ENCODE measurements at places on chromosomes 2 and 18. TPM values are rescaled to one million over a fixed set of nuclear protein-coding genes. Genes with fewer than 3 reads are reported as not detected.

- no peak overlapping the region for H3K27ac ChIP-seq
- DNase-seq, result no peak
- H3K27me3 ChIP-seq, result no peaks in the 10 kb centered on the region
These were observed 62.4 kb downstream of the PPP1R1C start for GRCh38 chr2:182048088-182048487.

DNA sequence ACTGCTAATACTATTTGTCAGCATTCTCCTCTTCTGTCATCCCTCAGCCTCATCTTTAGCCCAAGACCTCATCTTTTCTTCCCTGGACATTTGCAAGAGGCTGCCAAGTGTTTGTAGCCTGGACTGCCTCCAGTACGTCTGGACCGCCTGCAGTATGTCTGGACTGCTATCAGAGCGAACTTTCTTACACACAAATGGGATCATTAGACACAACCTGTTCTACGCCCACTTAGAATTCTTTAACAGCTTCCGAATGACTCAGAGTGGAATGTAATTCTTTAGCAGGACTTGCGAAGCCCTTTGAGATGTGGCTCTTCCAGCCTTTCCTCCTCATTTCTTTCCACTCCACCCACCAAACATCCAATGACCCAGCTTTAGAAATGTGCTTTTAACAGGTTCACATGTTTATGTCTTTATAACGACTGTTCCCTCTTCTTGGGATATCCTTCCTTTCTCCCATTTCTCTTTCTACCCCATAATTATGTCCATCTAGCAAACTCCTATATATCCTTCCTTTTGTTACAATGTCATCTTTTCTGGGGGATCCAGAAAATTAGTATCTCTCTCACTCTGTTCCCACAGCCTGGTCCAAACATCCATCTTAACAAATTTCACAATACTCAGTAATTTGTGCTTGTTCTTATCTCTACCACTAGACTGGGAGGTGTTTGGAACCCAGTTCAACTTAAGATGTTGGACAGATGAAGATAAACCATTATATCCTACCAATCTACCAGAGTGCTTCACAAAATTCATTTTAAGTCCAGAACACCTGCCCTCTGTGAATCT lies 171.3 kb upstream of the PGAP1 start:
- no peak for DNase-seq
- H3K27me3 ChIP-seq, result no peaks in the 10 kb centered on the region
- no peak overlapping the region for H3K27ac ChIP-seq
- H3K4me1 ChIP-seq, result no peaks in the 10 kb centered on the region
- H3K36me3 ChIP-seq, result no peaks in the 10 kb centered on the region

DNA sequence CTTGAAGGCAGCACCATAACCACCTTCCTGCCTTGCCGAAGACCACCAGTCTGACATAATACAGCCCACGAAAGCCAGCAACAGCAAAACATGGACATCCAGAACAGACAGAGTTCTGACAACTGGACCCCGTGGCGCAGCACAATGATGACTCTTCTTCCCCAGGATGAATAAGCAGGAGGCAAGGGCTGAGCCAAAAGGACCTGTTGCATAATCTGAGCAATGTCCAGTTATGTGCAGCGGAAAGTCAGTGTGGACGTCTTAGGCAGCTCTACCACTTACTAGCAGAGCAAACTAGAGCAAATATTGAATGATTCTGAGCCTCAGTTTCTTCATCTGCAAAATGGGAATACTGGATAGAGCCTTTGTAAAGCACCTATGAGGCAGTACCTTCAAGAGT lies 225.1 kb downstream of the ZBTB7C start:
- H3K4me3 ChIP-seq, result no peak overlapping the region
- DNase-seq, result no peak
- no peak overlapping the region for H3K27ac ChIP-seq

GRCh38 chr2:129914538-129915302 lies 64.7 kb upstream of the RAB6C start:
- no peaks in the 10 kb centered on the region for H3K27me3 ChIP-seq
- no peaks in the 10 kb centered on the region for H3K4me1 ChIP-seq
- no peaks in the 10 kb centered on the region for H3K36me3 ChIP-seq

DNA sequence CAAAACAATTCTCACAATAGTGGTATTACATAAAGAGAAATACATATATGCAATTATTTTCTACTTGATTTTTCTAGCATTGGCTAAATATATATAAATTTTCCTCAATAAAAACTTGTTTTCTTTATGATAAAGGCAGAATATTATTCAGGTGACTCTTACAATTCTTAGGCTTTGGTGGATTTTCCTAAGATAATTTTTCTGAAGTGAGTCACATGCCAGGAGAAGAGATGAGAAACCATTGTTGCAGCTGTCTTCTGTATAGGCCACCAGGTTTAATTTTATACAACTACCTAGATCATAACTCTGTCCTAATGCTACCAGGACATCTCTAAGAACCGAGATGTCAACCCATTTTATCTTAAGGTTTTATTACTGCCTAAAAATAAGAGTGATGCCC lies 552.4 kb upstream of the CDH2 start:
- H3K27ac ChIP-seq, result no peak overlapping the region
- H3K4me3 ChIP-seq, result no peak overlapping the region
- H3K4me1 ChIP-seq, result no peaks in the 10 kb centered on the region

DNA sequence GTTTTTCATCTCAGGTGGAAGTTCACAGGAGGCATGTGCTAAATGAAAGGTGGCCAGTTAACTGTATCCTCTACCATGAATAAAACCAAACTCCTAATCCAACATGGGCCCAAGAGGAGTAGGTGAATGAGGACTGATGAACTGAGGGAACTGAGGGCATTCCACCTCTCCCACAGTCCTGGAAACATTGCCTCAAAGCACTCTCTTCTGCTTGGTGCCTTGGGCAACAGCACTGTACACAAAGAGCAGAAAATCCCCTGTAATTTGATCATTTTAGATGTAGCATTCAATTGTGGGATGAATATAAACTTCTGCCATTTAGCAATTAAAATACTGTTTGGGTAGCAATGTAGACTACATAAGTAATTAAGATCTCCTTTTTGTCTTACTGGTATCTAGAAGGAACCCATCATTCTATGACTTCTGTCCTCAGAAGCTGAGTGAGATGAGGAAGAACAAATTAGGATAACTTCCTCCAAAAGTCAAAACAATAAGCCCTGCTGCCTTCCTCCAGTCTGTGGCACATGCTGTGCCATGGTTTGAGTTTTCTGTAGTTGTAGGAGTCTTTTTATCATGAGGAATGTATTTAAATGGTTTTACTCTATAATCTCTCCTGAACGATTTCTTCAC lies 86.7 kb upstream of the ZEB2 start:
- H3K4me1 ChIP-seq, result no peaks in the 10 kb centered on the region
- no peak overlapping the region for H3K27ac ChIP-seq
- H3K27me3 ChIP-seq, result no peaks in the 10 kb centered on the region
- no peak for DNase-seq

- H3K27ac ChIP-seq, result no peak overlapping the region
- no peak overlapping the region for H3K4me3 ChIP-seq
- peaks cover 2% of the 10 kb centered on the region for H3K4me1 ChIP-seq
- no peak for DNase-seq
- no peaks in the 10 kb centered on the region for H3K36me3 ChIP-seq
These were observed 105.1 kb upstream of the SLC38A11 start for GRCh38 chr2:165060411-165060810.

GKN2 gene
- not detected for total RNA-seq

POTEF gene
- total RNA-seq, result not detected

HOXD10 gene
- total RNA-seq, result not detected

FTCDNL1 gene
- total RNA-seq, result not detected

COL3A1 gene
- 1,297 TPM for total RNA-seq

STAT4 gene
- total RNA-seq, result 0.89 TPM

All from SJSA1 (cell line).